ENCODE measurements at places on chromosomes 6 and 20.

GRCh38 chr20:43530321-43531090 lies 23.0 kb downstream of the L3MBTL1 start:
- no peak for DNase-seq

DNA sequence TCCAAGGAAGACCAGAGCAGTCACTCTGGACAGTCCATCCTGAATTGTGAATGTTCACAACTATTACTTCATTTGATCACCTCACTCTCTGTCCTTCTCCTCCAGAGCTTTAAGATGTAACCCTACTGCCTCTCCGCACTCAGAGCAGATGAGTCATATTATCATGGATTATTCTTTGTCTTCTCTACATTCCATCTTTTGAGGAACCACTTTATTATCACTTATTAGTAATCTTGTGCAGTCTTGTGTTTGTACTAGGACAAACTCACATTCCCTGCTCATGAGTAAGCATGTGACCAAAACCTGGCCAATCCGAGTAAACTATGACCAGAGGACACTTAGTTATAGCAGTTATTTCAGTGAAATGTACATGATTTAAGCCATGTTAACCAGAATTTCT lies 401.5 kb upstream of the ADGRB3 start:
- DNase-seq: no peak

DNA sequence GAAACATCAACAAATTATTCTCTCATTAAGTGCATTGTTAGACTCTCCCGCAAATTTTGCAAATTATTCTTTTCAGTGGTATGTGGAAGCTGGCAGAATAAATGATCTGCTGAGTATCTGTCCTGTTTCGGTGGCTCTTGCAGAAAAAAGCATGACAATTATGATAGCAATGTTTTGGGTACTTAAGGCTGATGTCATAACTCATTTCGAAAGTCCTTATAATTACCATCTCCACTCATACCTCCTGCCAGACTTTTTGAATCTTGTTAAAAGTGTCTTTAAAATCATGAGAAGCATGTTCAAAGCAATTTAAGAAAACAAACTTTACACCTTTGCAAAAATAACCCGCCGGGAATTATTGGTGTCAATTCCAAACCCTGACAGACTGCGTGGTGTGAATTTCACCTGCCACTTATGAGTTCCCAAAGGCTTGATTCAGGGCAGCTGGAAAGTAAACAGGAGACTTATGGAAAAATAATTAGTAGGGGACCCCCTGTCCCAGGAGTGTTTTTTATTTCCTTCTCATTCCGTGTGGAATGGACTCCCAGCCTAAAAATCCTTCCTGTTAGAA lies 87.6 kb upstream of the E2F3 start:
- DNase-seq: no peak

GRCh38 chr6:160792708-160793107 lies 90.7 kb downstream of the PLG start:
- DNase-seq: no peak

Data from muscle of back (tissue), 13 donors.